ENCODE measurements at places on chromosomes 16 and 17. TPM values are rescaled to one million over a fixed set of nuclear protein-coding genes. Genes with fewer than 3 reads are reported as not detected.

Gene FSCN2
- 1.9 TPM for total RNA-seq

Gene OTOP2
- not detected for total RNA-seq

Gene ALOX15
- not detected for total RNA-seq

Gene GCGR
- total RNA-seq = not detected

Gene TEKT5
- 0.48 TPM for total RNA-seq
